Kidney tubule cell (primary cell): ENCODE measurements at places on chromosomes 3 and 15.

DNA sequence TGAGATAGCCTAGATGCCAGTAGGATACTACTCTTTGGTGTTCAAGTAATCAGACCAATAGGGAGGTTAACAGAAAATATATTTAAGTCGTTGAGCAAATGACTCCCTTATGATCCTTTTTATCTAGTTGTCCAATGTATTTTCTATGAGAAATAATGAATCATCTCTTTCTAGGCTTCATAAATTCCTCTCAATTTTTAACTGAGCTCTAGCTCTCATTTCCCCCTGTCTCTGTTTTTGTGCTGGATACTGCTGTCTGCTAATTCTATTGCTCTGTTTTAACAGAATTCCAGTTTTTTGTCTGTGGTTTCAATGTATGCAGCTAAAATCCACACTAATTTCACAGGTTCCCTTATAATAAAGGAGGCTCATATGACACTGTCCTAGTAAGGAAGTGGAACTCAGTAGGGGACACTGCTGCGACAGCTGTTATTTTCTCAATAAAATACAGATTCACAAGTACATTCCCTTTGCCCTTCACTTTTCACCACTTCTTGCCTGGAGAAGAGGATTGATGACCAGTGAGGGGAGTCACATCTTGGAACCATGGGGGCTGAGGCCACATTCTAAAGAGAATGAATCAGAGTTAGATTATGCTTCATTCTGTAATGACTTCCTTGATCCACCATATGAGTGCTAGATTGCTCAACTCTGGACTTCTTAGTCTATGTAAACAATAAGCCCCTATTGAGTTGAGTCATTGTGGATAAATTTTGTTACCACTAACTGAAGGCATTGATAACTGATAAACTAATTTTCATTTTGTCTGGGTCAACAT is 558.7 kb upstream of the KCNMB2 start:
- peak; percentile 92 for DNase-seq

- no peak for DNase-seq
These were observed 17.6 kb downstream of the KIF9 start for GRCh38 chr3:47265008-47265407.

- no peak for DNase-seq
These were observed 68.5 kb downstream of the CHSY1 start for GRCh38 chr15:101183226-101183930.

- no peak for DNase-seq
These were observed 15.7 kb upstream of the KLHL24 start for GRCh38 chr3:183619624-183620251.

- no peak for DNase-seq
These were observed 124.0 kb downstream of the KCNH8 start for GRCh38 chr3:19272296-19272695.

- no peak for DNase-seq
These were observed 117.4 kb downstream of the TIGIT start for GRCh38 chr3:114411190-114411668.

DNA sequence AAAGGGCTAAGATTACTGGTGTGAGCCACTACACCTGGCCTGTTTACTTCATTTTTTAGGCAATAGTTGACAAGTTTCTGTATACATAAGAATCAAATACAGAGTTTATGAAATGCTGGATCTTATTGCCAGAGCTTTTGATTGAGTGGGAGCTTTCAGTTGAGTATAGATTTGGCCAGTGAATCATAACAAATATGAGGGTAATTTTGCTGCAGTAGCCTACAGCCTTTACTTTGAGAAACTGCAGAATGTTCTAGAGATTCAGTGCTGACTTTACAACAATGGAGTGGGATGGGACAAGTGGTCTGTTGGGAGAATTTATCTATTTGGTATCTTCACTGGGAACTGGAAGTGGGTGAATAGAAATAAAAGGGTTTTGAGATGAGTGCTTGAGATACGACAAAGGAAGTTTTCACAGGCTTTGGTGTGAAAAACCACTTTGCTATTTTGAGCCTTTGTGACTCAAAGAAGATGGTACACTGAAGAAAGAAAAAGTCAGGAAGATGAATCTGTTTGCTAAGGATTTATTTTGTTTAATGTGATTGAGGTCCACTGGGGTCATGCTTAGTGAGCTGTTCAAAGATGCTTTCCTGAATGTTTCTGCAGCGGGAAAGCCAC is 227.8 kb downstream of the UBE2E2 start:
- DNase-seq = peak; percentile 15

DNA sequence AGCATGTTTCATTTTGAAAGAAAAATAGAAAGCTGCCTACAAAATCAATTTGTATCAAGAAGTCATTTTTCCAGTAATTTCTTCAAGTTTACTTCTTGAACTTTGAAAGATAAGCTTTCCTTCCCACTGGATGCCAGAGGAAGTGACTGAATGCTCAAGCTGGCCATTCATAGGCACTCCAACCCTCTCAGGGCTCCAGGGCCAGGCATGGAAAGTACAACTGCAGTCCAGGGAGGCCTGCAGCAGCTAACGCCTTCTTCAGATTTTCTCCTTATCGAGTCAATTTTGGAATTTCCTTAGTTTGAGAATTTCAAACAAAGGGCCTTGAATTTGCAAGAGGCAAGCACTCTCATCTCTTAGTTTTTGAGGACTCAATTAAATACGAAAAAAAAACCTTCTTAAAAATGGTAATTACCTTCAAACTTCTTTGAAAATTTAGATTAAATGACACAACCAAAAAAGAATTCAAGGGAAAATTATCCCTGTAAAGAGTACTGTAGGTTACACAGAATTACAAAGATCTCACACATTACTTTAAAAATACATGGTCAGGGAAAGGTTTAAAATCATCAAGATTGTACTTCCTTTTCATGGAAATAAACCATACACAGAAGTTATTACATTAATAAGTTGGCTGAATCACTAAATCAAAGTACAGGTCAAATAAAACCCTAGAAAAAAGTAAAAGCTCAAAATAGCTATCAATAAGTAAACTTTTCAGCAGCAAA is 2.5 kb downstream of the UBP1 start:
- DNase-seq = peak; percentile 50

GRCh38 chr15:47473106-47473725 is 244.1 kb upstream of the SEMA6D start:
- no peak for DNase-seq

GRCh38 chr3:24270204-24270691 is 224.4 kb downstream of the THRB start:
- peak; percentile 81 for DNase-seq
